ENCODE measurements at places on chromosomes 6 and 20.

GRCh38 chr6:82909551-82909950 is 156.1 kb downstream of the UBE3D start:
- no peak for DNase-seq

GRCh38 chr20:63536241-63536977 is 767 bp downstream of the PTK6 start:
- no peak for DNase-seq

- no peak for DNase-seq
Observed at GRCh38 chr6:145015739-145016558, 719.4 kb downstream of the EPM2A start.

DNA sequence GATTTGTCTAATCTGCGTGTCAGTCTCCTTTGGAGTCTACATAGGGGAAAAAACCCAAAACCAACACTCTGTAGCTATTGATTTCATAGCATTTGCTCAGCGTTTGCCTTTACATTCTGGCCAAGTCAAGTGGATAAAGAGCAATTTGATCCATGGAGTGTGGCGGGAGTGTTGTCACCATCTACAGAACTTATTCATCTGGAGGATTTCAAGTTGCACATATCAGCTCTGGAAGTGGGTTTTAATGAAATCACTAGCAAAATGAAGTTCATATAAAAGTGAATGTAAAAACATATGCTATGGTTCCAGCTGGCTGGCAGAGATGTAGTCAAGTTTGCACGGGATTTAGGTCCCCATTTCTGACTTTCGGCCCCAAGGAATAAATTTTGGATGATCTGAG is 219.7 kb upstream of the SUPT3H start:
- DNase-seq, result no peak

DNA sequence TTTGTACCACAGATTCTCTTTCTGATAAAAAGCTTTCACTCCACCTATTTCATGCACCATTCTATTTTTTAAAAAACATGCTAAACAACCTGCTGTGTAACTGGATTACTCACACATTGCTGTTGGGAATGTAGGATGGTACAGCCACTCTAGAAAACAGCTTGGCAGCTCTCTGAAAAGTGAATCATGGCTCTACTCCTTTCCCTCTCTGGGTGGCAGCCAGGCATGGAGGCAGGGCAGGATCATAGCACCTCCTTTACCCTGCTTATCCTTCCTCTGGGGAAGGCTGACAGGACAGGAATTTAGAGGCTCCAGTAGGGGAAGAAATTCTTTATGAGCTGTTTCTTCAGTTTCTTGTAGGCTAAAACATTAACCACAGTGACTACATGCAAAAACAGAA is 6.7 kb upstream of the VNN2 start:
- DNase-seq, result no peak

GRCh38 chr20:58883241-58883691 is 30.8 kb downstream of the GNAS start:
- DNase-seq, result no peak

DNA sequence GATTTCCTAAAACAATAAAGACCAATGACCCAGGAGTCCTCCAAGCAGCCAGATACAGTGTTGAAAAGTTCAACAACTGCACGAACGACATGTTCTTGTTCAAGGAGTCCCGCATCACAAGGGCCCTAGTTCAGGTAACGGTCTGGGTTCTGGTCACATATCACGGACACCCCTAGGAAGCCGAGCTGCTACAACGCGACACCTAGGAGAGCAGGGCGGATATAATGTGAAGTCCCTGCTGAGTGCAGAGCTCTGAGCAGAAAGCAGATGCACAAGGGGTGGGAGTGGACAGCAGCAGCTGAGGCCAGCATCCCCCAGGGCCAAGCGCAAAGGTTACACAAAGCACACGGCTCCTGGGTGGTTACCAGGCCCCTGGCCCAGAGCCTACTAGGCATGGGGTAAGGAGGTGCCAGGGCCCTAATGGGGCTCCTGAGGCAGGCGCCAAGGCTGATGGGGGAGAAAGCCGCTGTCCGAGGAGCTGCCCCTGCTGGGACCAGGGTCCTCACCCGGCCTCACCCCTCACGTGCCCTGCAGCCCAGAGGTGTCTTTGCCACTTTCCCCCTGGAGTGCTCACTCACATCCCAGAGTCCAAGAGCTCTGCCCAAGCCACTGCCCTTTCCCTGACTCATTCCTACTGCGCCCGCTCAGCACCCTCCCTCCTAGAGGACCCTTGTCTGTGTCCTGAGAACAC is 8.4 kb downstream of the CST7 start:
- no peak for DNase-seq

DNA sequence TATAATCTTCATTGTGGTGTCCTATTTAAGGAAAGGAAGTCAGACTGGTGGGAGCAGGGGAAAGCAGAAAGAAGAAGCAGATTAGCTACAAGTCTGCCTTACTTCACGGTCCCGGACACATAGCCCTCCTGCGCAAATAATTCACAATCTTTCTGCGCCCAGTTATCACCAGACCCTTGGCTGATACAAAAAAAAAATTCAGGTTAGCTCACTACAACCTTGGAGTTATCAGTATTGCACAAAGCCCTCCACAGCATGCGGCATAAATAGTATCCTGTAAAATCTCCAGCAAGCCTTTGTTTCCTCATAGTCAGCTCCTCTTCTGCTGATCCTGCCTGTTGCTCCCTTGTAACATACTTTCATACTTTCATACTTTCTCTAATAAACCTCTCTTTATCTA is 148.6 kb upstream of the FUT9 start:
- DNase-seq, result no peak

DNA sequence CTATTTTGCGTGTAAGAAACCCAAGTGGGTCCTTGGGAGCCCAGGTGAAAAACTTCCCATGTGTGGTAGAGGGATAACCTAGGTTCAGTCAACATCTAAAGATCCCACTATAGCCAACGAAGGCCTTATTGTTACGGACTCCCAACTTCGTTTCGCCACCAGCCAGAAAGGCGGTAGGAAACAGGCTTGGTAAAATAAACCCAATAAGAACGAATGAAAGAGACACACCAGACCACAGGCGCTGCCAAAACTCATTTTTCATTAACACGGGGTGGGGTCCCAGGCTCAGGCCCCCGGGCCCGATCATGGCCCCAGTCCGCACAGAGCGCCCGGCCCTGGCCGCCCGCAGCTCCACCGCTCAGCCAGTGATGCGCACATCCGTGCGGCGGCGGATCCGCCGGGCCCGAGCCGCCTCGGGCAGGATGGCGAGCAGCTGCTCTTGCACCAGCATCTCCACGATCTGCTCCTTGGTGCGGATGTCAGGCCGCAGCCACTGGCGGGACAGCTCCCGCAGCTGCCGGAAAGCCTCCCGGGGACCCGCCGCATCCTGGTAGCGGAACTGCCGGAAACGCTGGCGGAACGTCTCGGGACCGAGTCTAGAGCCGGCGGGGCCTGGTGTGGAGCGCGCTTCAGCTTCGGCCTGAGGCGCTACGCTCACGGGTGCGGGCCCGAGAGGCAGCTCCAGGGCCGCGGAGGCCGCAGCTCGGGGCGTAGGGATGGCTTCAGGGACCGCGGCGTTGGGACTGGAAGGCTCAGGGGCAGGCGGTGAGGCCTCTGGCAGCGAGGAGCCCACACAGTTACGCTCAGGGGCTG is 709 bp downstream of the SCAND1 start:
- DNase-seq, result peak; percentile 33

DNA sequence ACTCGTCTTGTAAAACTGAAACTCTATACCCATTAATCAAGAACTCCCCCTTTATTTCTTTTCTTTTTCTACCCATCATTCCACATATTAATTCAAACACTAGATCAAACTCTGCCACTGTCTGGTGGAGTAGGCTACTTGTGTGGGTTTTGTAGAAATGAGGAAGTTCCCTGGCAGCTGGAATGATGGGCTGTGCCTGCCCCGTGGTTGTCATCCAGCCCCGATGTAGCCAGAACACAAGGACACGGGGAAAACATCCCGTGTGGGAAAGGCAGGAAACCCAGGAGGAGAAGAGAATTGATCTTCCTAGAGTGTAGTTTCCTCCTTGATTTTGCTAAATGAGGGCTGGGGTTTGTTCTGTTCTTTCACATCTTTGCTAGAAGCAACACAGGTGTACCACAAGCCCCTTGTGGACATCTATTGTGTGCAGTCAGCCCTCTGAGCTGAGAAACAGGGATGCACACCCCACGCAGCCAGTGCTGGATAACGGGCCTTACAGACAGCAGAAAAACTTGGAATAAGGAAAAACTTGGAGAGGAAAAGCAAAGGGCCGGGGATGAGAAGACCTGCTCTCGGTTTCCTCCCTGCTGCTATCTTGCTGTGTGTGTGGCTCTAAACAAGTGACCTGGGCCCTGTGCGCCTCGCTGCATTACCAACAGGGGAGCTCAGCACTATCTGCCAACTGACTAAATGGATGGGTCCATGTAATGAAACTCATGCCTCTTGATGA is 88.0 kb downstream of the SCML4 start:
- no peak for DNase-seq
